ENCODE measurements at places on chromosomes 1 and 21.

DNA sequence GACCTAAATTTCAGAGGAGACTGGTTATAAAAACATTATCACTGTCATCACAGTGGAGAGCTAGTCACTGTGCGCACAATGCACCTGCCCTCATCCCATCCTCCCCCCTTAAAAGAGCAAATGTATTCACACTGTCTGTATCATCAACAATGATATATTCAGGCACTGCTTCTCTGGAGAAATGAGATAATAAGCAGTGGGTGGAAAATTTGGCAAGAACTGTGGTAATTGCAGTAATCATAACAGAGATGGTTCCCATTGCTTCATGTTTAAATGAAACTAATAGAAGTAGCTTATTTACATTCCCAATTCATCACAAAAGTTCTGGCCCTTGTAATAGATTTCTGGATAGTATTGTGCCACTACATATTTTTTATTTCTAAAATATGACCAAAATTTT, 867.4 kb upstream of the ADGRL2 start:
- DNase-seq = no peak

- DNase-seq = peak; percentile 62
Measured at GRCh38 chr1:31038360-31038759, 27.2 kb downstream of the PUM1 start.

- DNase-seq = peak; percentile 92
Measured at GRCh38 chr1:114716304-114717170, at the start of gene NRAS. NRAS (minus strand) TSS chr1:114716771; CDS start chr1:114716160, 611 bp downstream.

- no peak for DNase-seq
Measured at GRCh38 chr1:103948526-103948925, 198.8 kb downstream of the AMY1C start.

- no peak for DNase-seq
Measured at GRCh38 chr1:239164451-239165180, 221.8 kb upstream of the CHRM3 start.

DNA sequence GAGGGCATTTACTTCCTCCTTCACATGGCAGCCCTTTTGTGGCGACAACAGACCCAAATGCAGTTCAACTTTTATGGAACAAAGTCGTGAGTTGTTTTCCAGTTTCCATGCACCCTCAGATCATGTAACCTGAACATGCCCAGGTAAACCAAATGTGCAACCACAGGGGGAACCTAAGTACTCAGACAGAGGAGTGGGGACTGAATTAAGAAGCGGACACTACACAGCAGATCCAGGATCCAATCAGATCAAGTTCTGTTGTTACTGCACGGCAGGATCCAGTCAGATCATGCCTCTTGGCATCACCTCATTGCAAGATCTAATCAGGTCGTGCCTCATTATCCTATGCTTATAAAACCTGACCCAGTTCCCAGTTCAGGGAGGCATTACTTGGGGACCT, 115.7 kb downstream of the MATN1 start:
- DNase-seq = no peak

DNA sequence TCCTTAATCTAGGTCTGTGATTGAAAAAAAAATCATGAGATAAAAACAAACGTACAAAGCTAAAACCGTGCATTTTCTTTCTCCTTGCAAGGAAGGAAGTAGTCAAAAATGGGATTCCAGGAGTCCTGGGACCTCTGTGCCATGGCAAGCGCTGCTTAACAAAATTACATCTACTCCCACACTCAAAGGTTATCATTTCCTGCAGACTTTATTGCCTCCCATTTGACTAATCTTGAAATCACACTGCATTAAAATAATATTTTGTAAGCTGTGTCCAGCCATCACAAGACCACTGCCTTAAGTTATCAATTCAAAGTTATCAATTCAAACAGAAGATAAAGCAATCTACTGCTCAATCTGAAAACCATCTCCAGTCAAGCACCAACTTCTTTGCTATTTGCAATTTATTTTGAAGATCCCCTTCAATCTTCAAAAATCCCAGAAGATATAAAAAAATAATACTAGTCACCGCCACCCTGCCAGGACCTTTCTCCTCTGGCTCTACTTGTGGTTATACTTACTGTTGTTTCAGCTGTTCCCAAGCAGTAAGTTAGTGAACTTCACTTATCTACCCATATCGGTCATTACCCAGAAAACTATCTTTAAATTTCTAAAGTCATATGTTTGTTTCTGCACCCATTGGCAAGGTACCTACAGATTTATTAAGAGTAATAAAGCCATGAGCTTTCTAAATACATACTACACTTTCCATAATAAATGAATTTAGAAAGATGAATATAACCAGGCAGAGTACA, 38.1 kb upstream of the RAP1GAP start:
- no peak for DNase-seq

- DNase-seq = no peak
Measured at GRCh38 chr1:245458234-245458633, 303.4 kb downstream of the KIF26B start.

- no peak for DNase-seq
Measured at GRCh38 chr1:200033511-200034261, 6.2 kb downstream of the NR5A2 start.

- no peak for DNase-seq
Measured at GRCh38 chr1:236156512-236157208, 14.3 kb downstream of the GPR137B start.

GRCh38 chr1:95002540-95003432, 70.0 kb downstream of the ALG14 start:
- DNase-seq = peak; percentile 51

DNA sequence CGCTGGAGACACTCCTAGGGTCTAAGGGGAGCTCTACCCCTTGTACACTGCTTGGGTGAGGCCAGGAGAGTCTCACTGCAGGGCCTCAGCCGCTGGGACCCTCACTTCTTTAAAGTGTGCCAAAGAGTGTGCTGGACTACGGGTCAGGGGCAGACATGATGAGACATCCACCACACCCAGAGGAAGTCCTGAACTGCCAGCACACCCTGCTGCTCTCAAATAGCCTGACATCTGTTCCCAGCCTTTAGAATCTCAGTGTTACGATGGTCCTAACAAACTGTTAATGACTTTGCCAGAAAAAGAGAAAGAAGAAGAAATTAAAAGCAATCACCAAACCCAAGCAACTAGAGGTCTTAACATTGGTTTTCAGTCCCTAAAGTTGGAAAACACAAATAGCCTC, 49.0 kb downstream of the MRPL37 start:
- peak; percentile 36 for DNase-seq

DNA sequence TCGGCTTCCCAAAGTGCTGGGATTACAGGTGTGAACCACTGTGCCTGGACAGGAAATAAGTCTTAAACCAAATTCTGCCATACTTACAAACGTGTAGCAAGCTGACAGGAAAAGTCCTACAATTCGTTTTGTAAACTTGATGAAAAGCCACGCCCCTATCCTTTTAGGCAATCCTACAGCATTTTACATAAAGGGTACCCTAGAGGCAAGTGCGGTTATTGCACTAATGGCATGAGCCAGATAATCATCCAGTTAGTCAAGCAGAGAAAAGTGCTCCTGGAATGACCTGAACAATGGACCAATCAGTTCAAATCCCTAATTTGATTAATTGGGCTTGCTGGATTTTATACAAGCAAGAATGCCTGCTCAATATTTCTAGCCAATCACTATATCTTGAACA, 338.2 kb downstream of the KIF26B start:
- no peak for DNase-seq

GRCh38 chr1:160607672-160608032, 28.4 kb upstream of the CD84 start:
- DNase-seq = no peak

GRCh38 chr1:158691907-158692306, 5.4 kb upstream of the SPTA1 start:
- no peak for DNase-seq

DNA sequence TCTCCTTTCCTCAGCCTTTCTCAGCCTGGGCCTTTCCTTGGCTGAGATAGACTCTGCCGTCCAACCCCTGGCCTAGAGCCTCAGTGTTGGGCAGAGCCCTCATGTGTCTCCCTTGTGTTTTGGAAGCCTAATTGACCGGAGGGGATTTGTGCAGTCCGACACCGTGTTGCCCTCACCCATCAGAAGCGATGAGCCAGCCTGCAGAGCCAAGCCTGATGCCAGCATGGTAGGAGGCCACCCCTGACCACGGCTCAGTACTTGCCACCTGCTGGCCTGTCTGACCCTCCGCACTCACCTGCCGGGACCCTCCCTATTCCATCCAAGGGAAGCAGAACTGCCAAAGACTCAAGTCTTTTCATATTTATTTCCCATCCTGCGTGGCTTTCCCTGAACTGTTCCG, 9.3 kb upstream of the SFN start:
- DNase-seq = no peak

DNA sequence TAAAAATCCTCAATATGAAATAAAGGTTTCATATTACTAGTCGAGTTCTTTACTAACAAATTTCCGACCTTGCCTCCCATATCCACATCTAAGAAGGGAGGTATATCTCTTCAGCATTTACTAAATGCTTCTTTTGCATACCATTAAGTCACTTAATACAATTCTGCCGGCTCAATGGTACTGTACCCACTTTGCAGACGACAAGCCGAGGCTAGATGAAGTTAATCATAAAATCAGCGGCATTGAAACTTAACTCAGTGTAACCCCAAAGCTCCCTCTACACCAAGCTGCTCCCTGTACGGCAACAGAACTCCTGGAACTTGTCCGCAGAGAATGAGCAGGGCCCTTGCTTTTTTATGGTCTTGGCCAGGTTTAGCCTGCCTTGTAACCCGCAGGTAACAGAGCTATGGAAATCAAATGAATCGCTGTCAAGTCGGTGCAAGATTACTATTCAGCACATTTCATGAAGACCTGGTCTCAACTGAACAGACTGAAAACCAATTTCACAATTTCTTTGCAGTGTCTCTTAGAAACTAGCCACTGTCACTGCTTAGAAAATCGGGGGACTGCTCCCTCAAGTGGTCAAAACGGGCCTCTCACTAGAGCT, 738 bp downstream of the INTS7 start:
- no peak for DNase-seq

DNA sequence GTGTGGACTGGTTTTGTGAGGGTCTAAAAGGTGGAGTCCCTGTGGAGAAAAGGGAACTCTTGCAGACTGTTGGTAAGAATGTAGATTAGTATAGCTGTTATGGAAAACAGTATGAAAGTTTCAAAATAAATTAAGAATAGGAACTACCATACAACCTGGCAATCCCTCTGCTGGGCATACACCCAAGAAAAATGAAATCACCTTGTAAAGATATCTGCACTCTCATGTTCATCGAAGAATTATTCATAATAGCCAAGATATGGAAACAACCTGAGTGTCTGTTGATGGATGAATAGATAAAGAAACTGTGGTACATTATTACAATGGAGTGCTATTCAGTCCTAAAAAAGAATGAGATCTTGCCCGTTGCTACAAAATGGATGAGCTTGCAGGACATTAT, 109.6 kb downstream of the TBX19 start:
- DNase-seq = no peak

- DNase-seq = peak; percentile 63
Measured at GRCh38 chr1:159900086-159900680, at the start of gene CFAP45. CFAP45 (minus strand) TSS chr1:159900165; CDS start chr1:159900098, 67 bp downstream.

DNA sequence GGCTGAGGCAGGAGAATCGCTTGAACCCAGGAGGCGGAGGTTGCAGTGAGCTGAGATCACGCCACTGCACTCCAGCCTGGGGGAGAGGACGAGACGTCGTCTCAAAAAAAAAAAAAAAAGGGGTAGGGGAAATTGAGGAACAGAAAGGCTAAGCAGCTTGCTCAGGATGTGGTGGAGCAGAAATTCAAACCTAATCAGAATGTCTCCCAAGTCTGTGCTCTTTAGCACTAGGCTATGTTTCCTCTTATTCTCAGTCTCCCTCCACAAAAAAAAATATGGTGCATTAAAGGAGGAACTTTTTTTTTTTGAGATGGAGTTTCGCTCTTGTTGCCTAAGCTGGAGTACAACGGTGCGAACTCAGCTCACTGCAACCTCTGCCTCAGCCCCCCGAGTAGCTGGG, 114.2 kb downstream of the SLC16A1 start:
- DNase-seq = no peak

All from foreskin fibroblast (primary cell).